ENCODE measurements at places on chromosomes 4 and X.

DNA sequence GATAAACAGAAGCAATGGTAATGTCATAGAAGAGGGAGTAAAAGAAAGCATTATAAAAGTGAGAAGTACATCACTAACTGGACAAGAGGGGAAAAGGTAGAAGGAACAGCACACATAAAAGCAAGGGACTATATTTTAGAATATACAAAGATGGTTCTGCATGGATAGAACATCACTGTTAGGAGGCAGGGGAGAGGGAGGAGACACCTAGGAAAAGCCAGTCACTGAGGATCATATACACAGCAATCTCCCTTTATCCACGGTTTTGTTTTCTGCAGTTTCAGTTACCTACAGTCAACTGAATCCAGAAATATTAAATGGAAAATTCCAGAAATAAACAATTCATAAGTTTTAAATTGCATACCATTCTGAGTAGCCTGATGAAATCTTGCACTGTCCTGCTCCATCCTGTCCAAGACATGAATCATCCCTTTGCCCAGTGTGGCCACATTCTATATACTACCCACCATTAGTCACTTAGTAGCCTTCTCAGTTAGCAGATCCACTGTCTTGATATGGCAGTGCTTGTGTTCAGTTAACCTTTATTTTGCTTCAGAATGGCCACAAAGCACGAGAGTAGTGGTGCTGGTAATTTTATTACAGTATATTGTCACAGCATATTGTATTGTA lies 74.2 kb downstream of the PPA2 start:
- peak; percentile 63 for DNase-seq

GRCh38 chrX:123476611-123477219 lies 256.1 kb downstream of the THOC2 start:
- DNase-seq: no peak

DNA sequence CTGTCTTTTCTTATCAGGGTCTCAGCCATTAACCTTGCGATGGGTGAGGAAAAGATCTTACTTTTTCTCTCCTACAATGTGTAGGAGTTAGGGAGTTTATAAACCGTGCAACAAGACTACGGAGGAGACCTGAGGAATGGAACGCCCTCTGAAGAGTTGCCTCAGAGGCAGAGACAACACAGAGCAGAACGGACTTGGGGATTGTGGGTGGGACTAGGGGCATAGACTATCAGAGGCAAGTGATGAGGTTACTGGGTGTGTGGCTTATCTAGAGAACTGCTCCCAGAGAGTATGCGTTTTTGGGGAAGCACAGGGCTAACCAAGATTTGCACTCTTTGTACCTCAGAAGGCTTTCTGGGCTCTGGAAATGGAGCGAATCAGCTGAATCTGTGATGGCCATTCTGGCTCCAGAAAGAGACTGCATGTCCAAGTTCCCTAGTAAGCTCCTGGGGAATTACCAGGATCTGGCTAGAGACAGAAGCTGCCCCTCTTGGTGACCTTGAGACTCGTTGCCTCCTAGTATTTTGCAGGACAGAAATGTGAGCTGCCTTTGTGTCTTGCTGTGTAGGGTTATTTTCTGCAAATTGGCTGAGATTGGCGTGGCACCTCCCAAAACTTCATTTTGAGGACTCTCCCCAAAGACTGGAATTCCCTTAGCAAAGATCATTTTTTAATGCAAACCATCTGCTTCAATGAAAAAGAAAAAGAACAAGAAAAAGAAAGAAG lies 118.9 kb downstream of the ARSF start:
- no peak for DNase-seq

DNA sequence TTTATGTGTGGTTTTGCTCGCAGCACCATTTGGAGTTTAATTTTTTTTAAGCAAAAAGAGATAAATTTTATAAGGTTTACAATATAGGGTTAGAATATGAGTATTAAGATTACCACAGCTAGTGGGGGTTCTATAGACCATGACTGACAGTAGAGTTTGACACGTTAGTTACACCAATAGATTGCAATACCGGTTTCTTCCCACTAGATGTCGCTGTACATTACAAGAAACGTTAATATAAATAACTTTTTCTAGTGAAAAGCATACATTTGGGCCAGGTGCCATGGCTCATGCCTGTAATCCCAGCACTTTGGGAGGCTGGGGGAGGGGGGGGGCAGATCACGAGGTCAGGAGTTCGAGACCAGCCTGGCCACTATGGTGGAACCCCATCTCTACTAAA lies 433.6 kb downstream of the MAGEB5 start:
- peak; percentile 59 for DNase-seq

DNA sequence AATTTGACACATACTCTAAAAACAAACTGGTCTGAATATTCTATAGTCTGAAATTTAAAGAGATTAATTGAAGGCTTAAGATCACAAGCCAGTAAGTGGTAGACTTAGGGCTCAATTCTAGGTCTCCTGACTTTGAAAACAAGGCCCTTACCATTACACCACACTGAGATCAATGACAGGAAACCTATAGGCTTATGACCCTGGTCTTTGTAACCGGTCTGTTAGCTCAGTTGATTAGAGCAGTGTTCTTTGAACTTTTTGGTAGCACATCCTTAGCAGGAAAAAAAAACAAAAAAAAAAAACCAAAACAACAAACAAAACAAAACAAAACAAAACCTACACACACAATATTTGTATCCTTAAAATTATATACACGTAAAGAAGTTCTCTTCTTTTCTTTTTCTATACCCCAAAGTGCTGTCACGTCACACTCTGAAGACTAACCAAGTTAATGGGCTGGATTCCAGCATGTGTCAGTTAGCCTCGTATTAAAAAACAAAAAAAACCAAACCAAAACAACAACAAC lies 55.4 kb downstream of the RPS6KA3 start:
- DNase-seq: no peak

GRCh38 chrX:41236629-41237028 lies 97.3 kb upstream of the DDX3X start:
- no peak for DNase-seq

DNA sequence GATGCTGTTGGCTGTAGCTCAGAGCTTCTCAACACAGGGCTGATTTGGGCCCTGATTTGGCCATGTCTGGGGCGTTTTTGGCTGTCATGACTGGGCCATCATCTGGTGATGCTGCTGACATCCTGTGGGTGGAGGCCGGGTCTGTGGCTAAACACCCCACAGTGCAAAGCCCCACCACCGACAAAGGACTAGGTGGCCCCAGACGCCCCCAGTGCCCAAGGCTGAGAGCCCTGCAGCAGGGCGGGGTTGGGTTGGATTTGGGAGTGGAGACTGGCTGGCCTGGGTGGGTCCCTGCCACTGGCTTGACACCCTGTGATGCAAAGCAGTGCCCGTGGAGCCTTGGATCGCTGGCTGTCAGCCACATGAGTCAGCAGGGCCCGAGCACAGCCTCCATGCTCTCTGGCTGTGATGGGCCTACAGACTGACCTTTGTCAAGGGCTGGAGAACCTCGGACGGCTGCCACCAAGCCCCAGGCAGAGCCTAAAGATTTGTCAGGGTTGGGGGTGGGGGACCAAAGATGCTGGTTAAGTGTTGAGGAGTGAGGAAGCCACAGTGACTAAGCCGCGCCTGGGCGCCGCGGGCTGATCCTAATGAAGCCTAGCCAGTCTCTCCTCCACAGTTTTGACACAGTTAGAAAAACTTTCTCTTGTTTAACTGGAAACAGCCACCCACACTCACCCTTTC lies 28.3 kb downstream of the CYTL1 start:
- no peak for DNase-seq

GRCh38 chr4:153005899-153006381 lies 69.8 kb downstream of the FHDC1 start:
- no peak for DNase-seq

All from trophoblast cell (in vitro differentiated cells and primary cell).